ENCODE measurements at places on chromosomes 16 and 17.

GRCh38 chr17:63489291-63489690, 12.4 kb downstream of the ACE start:
- no peak for DNase-seq

DNA sequence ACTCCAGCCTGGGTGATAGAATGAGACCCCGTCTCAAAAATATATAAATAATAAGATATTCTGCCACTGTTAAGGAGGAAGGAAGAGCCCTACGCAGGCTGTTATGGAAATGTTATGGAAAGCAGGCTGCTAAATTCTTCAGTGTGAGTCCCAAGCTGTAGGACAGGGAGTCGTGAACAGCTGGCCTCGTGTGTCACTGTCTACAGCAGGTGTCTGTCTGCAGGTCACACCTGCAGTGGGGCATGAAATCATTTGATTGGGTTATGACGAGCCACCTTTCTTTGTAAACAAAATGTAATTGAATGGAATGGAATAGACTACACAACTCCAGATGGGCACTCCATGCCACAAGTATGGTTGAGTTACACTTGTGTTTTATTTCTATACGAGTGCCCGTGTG, 15.6 kb upstream of the LITAF start:
- DNase-seq, result no peak

DNA sequence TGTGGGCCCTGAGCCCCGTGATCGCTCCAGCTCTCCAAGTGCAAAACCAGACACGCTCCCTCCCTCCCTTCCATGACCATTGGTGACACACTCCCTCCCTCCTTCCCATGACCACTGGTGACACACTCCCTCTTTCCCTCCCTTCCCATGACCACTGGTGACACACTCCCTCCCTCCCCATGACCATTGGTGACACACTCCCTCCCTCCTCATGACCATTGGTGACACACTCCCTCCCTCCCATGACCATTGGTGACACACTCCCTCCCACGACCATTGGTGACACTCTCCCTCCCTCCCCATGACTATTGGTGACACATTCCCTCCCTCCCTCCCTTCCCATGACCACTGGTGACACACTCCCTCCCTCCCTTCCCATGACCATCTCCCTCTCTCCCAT, 56.3 kb downstream of the LMF1 start:
- DNase-seq, result peak; percentile 8

DNA sequence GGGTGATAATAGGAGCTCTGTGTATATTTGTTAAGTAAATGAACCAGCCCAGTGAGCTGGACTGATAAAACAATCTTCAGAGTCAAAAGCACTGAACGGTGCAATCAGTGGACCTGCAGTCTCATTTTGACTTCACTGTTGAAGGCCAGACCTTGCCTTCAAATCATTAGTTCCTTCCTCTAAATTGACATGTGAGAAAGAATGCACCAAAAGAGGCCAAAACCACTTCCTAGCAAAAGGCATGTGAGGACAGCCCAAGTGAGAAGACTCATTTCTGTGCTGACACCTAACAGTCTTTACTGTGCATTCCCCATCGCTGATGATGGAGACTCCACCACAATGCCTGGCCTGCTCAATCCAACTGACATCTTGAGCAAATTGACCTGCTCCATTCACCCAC, 10.6 kb downstream of the GTF3C1 start:
- DNase-seq, result no peak

DNA sequence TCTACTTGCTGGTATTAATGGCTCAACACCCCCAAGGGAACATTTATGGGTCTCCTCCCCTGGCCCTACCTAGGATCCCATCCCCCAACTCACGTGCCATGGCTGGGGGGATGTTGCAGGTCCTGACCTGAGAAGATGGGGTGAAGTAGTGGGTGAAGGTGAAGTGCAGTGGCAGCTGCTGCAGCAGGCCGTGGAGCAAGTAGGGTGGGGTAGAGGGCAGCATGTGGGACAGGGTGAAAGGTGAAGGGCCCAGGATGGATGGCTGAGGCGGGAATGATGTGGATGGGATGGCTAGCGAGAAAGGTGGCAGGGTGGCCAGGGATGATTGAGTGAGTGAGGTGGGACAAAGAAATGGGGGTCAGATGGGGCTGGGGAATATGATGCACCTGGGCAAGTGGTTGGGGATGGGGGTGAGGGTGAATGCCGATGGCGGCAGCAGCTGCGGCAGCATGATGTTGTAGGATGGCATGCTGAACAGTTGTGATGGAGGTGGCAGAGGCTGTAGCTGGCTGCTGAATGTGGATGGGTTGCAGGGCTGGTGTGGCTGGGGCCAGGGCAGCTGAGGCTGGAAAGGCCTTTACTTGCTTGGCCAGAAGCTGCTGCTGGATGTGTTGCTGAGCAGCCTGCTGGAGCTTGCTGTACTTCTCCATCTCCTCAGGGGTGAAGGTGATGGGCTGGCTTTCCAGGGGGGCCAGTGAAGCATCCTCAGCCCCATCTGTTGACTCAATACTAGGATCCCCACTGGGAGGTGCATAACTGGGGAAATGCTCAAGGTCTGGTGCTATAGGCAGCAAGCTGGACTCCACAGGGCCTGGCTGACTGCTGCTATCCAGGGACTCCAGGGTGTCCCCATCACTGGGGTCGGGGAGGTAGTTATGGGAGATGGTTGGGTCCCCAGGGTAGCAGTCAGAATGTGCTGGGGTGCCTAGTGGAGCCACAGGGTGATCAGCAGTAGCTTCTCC, 8.3 kb upstream of the ITGA2B start:
- DNase-seq, result no peak

DNA sequence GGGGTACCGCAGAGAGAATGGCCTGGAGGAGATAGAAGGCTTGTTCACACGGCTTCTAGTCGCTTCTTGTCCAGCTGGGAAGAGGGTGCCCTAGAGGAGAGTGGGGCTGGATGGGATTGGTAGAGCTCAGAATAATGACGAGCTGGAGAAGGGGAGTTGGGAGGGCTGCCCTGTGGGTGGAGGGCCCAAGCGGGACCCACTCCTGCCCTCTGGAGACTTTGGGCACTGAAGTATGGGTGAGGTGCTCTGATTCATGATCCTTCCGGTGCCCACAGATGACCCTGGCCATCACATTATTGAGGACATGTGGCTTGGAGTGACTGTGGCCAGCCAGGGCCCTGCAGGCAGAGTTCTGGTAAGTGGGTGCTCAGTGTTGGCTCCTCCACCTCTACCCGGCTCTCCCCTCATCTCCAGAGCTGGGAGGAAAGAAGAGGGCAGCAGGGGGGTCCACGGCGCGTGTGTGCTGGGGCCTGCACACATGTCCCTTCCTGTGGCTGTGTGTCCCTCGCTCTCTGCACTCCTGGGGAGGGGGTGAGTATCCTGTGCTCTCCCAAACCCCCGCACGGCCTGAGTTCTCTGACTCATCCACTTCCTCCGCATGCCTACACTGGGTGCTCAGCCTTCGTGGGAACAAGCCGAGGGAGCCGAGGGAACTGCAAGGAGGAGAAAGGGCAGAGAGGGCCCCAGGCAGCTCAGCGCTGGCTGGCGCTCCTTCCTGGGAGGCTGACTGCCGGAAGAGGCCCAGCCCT, 8.5 kb downstream of the ITGA3 start:
- peak; percentile 98 for DNase-seq

DNA sequence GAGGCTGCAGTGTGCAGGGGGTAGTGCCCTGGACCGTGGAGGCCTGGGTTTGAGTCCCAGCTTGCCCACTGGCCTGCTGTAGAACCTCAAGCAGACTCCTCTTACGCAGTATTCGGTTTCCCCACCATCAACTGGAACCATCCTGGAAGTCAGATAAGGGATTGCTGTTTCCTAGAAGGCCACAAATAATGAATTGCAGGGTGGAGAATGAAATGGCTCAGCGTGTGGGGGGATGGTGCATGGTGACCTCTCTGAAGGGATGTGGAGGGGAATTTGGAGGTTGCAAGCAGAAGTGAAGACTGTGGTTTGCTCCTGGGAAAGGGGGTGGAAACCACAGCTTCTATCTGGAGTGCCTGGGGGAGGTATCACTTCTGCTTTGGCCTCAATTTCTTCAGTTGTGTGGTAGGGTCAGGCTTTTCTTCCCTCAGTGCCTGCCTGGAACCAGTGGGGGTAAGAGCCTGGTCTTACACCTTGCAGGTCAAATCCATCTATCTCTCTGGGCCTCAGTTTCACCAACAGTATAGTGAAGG, 1.7 kb downstream of the ADGRG5 start:
- no peak for DNase-seq

DNA sequence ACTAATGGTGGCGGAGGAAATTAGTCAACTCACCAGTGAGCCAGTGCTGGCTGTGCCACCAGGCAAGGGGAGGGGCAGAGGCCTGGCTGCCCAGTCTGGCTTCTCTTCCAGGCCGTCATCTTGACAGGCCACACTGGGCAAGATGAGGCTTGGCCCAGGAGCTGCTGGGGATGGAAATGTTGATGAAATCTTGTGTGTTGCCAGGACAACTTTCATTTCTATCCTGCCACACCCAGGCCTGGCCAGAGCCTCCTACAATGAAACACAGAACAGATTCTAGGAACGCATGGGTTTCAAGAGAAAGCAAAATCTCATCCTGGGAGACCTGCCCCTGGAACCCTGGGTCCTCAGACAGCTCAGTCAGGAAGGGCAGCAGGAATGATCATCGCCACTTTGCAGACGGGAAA, 9.3 kb downstream of the HEXIM2 start:
- peak; percentile 65 for DNase-seq

DNA sequence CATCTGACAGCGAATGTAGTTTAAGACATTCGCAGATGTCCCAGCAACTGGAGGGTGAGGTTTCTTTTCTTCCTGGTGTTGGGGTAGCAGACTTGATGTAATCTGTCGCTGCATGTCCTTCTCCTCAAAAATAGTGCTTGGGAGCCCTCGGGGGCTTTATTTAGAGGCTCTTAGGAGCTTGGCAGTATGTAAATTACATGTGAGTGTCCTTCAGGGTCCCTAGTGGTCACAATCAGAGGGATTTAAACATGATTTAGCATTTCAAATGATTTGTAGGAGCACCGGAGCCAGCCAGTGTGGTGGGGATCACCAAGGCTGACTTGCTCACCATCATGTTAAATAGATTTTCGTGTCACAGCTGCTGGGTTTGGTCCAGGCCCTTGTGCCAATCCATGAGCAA, 8.8 kb upstream of the SALL1 start:
- no peak for DNase-seq

DNA sequence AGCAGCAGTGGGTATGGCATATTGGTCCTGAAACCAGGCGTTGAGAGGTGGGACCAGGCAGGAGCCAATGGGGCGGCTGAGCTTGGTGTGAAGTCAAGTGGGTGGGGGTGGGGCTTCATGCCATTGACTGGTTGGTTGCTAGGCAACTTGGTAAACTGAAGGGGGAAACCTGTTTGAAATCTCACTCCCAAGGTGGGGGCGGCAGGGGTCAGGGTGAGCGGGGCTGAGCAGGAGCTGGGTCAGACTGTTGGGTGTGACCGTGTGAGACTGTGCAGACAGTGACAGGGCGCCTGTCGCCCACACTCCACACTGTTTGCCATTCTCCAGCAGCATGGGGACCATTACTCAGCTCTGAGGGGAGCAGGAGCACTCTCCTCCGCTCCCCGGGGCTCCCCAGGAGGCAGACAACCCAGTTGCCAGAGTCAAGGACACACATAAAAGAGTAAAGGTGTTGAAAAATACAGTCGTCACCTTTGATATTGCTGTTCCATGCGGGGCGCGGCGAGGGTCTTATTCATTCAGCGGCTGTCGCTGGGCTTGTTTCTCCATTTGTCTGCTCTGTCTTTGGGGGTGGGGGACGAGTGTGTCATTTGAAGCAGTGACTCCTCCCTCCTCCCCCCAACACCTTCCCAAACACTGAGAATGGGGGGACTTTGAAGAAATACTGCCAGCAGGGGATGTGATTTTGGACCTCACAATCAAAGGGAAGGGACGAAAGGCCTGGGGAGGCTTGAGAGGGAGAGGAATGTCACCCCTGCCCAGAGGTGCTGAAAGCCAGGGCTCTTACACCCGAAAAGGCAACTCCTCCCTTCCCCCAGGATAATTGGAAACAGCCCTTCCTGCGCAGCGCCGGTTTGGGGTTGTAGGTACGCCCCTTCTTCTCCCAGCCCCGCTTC, 1.2 kb upstream of the EFNB3 start:
- DNase-seq, result peak; percentile 73

GRCh38 chr17:49021095-49021767, 24.0 kb downstream of the IGF2BP1 start:
- peak; percentile 90 for DNase-seq

GRCh38 chr16:86016201-86016965, 117.4 kb downstream of the IRF8 start:
- peak; percentile 49 for DNase-seq

GRCh38 chr17:44235583-44235936, 16.1 kb upstream of the UBTF start:
- peak; percentile 30 for DNase-seq

- DNase-seq, result no peak
Measured at GRCh38 chr17:77373299-77374169, 232.8 kb downstream of the SEC14L1 start.

GRCh38 chr17:40561871-40562611, 3.2 kb downstream of the CCR7 start:
- no peak for DNase-seq

DNA sequence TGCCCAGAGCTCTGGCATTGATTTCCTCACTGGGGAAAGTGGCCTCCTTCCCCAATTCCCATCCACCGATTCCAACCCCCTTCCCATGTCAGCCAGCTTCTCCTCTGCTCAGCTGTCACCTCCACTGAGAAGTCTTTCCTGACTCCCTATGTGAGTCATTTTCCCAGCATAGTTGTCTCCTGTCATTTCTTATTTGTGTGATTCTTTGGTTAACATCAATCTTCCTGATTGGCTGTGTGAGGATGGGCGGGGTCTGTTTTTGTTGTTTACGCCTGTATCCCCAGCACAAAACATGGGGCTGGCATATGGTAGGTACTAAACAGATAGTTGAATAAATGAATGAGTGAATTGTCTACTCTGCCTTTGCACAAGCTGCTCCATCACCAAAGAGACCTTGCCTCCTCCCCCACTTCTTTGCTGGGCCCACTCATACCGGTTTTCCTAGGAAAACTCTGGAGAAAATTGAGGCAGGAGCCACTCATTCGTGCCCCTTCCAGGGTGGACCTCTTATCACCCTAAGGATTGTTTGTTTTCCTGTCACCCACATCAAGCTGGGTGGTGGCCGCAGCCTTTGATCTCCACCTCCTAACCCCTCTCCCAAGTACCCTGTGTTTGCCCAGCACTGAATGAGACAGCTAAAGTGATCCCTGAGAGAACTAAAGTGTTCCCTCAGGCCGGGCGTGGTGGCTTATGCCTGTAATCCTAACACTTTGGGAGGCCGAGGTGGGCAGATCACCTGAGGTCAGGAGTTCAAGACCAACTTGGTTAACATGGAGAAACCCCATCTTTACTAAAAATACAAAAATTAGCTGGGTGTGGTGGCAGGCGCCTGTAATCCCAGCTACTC, 1.2 kb upstream of the GRB7 start:
- peak; percentile 47 for DNase-seq

DNA sequence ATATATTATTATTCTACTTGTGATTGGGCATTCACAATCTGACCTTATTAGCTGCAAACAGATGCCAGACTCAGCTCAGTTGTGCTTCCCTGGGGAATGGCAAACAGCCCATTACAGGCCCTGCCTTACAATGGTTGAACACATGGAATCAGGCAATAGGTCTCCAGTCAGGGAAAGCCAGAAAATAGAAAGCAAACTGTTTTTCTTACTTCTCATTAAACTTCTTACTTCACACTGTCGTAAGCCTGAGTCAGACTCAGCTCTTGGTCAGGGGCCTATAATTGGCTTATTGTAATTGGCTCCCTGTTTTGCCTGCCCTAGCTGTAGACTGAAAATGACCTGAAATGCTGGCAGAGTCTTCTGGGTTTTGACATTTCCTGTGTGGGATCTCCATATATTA, 77.0 kb upstream of the CA10 start:
- DNase-seq, result no peak
